Lower lobe of right lung (tissue), 2 donors: ENCODE measurements at places on chromosomes 16 and 17. TPM values are rescaled to one million over a fixed set of nuclear protein-coding genes. Genes with fewer than 3 reads are reported as not detected.

The SLC6A2 gene
- not detected for total RNA-seq

The MYH8 gene
- total RNA-seq, result not detected

The TBC1D3C gene
- 0.38 TPM for total RNA-seq

DNA sequence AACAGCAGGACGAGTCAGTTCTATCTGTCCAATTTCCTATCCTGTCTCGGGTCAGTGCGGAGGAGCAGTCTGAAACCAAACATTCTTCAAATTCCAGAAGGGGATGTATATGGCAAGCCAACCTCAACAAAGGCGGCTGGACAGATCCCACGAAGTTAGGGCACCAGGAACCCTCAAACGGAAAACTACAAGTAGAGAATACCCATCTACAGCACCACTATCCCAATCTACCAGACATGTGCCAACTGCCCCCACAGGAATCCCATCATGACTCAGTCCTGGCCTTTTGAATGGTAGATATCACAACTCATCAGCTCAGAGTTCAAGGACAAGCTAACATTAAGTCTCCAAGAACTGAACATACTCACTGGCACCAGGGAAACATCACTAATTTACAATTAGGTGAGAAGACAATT is 2.3 kb downstream of the NAT9 start:
- no peak for DNase-seq

- no peak for DNase-seq
Observed at GRCh38 chr16:82004601-82005000, 6.7 kb downstream of the SDR42E1 start.

GRCh38 chr17:16085066-16085699 is 85.6 kb downstream of the TTC19 start:
- no peak for DNase-seq

- DNase-seq, result no peak
Observed at GRCh38 chr16:53809088-53809932, 105.4 kb downstream of the FTO start.

GRCh38 chr17:7137171-7137943 is 22.7 kb upstream of the ASGR2 start:
- peak; percentile 68 for DNase-seq

GRCh38 chr17:42442196-42442565 is 16.5 kb upstream of the ATP6V0A1 start:
- no peak for DNase-seq

DNA sequence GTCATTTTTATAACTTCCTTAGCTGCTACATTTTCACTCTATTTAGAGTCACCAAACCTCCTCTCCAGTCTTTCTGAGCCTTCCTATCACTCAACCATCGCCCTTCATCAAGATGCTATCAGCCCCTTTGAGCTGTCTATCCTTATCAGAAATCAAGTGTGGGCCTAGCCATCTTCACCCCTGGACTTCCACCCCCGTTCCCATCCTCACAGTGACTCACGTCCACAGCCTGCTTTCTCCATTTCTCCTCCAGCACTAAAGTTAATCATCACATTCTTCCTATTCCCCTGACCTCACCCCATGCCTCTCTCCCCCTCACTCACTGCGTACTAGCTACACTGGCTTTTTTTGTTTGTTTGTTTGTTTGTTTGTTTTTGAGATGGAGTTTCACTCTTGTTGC is 2.4 kb upstream of the TEKT3 start:
- DNase-seq, result no peak

DNA sequence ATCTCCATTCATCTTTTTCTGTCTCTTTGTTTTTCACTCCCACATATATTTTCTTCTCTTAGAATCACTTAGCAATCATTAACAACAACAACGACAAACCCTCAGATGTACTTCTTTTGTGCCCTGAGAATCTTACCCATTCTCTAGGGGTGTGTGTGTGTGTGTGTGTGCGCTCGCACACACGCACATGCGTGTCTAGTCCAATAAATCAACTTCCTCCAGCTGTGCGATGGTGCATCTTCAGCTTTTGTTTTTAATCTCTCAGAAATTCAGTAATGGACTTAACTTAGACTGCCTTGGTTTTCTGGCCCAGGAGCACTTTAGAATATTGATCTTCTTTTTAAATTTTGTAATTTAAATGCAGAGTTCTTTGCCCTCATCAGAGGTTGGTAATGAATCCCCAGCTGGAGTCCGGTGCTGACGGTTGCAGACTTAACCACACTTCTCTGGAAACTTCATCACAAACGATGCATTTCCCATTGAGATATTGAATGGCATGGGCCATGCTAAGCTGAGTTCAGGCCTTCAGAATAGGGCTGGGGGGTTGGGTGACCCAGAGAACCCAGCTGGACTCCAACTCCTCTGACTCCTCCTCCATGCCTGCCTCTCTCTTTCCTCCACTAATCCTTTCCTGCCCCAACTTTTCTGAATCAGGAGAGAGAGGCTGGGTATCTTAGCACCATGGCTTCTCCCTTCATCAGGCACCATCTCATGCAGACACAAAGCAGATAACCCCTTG is 193.9 kb downstream of the ZNF18 start:
- DNase-seq, result no peak

- DNase-seq, result no peak
Observed at GRCh38 chr17:46929413-46929812, 6.5 kb downstream of the GOSR2 start.

DNA sequence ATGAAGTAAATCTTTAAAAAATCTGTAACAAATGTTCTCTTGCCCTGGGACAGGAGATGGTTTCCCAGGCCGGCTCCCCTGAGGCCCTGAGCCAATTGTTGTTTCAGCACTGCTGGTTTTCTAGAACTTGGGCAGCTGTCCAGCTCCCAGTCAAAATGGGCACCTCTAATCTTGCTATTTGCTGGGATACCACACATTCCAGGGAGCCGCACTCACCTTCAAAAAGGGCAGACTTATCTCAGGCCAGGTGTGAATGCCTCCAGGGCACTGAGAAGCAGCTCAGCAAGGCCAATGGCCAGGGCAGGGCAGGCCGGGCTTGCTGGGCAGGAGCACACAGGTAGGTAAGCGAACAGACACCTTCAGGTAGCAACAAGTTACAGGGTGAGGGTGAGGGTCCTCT is 24.4 kb downstream of the TRIM16 start:
- peak; percentile 68 for DNase-seq

DNA sequence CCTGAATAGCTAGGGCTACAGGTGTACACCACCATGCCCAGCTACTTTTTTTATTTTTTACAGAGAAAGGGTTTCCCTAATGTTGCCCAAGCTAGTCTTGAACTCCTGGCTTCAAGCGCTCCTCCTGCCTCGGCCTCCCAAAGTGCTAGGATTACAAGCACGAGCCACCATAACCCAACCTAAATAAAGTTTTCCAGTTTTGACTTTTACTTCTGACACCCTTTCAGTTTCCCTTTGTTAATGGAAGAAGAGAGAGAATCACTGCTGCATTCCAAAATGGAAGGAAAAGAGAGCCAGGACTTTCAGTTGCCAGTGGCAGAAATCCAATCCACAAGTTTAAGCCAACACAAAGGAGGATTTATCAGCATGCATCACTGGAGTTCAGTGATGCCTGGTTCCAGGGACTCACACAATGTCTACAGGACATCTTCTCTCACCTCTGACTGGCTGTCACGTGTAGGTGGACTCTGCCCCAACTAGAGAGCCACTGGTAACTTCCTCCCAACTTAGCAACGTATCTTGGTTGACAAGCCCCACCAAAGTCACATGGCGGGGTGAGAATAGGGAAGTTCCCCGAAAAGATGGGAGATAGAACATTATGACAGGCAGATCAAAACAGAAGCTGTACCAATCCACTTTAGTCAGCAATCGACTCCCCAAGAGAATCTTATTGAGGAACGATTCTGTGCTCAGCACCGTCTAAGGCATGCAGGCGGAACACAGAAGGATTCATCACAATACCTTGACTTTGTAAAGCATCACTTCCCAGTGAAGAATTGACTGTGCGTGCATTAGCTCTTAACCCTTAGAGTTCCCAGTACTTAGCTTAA is 46.5 kb downstream of the GAS7 start:
- DNase-seq, result peak; percentile 55

DNA sequence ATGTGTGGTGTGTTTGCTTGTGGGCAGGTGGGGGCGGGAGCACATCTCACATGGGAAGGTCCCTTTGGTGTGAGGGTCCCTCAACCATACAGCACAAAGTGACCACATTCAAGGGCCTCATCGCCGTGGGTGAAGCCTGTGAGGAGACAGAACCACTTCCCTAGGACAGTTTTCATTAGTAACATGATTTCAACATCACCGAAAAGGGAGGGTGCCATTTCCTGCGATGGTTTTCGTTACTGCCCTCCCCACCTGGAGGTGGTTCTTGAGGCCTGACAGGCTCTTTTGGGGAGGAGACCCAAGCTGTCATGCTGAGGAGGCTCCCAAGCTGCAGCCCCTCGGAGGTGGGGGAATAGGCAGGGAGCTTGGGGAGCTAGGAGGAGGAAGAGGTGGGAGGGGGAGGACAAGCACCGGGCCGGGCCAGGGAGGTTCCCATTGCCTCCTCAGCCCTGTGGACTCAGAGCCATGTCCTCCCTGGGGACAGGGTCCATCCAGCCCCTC is 9.5 kb downstream of the CD300LB start:
- no peak for DNase-seq

DNA sequence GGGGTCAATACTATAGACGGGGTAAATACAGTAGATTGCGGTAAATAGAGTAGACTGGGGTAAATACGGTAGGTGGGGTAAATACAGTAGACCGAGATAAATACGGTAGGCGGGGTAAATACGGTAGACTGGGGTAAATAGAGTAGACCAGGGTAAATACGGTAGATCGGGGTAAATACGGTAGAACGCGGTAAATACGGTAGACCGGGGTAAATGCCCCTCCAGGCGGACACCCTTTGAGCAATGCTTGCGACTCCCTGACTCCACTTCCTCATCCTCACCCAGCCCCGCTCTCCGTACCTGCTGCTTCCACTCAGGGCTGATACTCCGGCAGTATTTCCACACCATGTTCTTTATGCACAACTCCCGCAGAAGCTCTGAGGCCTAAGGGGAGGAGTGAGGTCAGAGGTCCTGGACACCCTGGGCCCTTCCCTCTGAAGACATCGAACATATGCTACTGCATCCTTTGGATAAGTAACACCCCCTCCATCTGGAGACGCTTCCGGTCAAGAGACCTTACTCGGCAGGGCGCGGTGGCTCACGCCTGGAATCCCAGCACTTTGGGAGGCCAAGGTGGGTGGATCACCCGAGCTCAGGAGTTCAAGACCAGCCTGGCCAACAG is 13.3 kb upstream of the CRK start:
- DNase-seq, result no peak

GRCh38 chr16:1026057-1026783 is 44.6 kb downstream of the SOX8 start:
- no peak for DNase-seq

- DNase-seq, result no peak
Observed at GRCh38 chr16:24850289-24850938, 4.7 kb downstream of the SLC5A11 start.

DNA sequence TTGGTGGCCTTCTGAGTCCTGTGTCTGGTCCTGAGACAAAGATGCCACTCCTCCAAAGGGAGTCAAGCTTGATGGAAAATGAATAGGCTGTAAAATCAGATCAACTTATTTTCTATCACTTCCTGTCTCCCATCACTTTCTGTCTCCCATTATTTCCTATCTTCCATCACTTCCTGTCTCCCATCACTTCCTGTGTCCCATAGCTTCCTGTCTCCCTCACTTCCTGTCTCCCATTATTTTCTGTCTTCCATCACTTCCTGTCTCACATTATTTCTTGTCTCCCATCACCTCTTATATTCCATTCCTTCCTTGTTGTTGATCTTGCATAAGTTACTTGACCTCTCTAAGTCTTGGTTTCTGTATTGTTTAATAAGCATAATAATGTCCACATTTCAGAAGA is 418.5 kb upstream of the EEF2KMT start:
- no peak for DNase-seq

DNA sequence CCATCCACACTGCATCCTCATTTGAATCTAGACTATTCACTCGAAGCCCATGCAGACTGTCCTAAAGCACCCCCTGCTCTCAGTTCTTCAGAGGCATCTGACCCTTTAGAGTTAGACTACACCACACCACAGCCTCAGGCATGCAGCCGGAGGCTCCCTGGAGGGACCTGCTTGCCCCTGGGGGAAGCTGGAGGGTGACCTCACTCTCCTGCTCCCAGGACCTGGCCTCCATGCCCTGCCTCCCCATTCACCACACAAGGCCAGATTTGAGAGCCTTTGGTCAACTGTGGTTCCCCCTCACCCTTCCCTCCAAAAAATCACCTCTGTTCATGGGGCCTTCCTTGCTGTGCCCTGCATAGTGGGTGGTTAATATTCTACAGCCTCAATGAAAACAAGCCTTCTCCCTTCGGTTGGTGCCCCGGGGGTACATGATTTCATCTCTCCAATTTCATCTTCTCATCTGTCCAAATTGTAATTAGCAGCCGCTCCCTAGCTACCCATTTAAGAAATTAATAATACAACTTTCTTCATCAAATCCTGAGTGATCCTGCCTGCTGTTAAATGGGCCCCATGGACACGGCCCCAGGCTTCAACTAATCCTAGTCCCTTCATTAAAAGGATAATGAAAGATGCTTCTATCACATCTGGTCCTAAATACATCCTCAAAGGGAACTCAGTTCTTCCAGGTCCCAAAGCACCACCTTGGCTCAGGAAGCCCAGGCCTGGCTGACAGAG is 24.4 kb downstream of the ABCC12 start:
- DNase-seq, result no peak

DNA sequence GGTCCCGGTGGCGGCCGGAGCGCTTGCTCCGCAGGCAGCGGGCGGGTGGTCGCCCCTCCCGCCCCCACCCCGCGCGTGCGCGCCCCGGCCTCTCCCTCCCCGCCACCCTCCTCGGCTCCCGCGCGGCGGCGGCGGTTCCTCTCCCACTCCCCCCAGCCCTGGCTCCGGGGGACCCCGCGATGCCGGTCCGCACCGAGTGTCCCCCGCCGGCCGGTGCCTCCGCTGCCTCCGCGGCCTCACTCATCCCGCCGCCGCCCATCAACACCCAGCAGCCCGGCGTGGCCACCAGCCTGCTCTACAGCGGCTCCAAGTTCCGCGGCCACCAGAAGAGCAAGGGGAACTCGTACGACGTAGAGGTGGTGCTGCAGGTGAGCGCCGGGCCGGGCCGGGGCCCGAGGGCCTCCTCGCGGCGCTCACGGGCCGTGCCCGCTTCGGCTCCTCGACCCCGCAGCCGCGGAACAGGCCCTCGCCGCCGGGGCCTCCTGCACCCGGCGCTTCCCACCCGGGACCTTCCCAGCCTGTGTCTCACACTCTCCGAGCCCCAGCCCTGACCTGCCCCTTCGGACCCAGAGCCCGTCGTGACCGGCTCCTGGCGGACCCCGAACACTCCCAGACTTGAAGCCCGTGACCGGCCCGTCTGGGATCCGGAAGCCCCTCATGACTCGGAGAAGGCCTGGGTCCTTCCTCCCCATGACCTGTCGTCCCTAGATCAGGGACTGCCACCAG is 490 bp downstream of the GID4 start:
- DNase-seq, result peak; percentile 67

GRCh38 chr17:48745381-48746275 is 17.1 kb upstream of the HOXB13 start:
- DNase-seq, result no peak
